ENCODE measurements at places on chromosomes 5 and 9.

DNA sequence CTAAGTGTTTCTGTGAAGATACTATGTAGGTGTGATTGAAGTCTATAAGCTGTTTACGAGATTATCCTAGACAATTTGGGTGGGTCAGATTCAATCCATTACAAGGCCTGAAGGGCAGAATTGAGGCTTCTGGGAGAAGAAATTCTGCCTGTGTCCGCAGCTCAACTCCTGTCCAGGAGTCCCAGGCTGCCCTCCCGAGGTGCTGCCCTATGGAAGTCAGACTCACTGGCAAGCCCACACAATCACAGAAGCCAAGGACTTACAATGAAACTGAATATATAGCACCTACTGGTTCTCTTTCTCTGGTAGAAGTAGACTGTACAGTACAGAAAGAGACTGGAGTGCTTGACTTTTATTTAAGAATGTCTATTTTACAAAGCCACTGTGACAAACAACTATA is 74.5 kb downstream of the EPB41L4A start:
- DNase-seq, result no peak

DNA sequence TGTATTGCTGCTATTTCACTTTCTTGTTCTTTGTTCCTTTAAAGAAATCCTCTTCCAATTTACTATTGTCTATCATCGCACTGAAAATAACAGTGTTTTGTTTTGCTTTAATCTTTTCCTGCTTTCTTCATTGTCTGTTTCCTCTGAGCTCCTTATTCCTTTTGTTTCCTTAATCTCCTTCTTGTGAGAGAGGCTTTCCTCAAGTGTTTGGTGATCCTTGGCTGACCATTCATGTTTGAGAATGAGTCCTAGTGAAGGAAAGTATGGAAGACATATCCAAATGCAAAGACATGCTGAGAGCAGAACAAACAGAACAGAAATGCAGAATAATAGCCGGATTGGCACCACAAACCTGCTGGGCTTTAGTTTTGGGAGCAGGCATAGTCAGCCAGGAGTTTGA is 42.0 kb upstream of the ENTREP1 start:
- no peak for DNase-seq

- DNase-seq, result no peak
Observed at GRCh38 chr9:16337322-16338029, 533.0 kb downstream of the BNC2 start.

DNA sequence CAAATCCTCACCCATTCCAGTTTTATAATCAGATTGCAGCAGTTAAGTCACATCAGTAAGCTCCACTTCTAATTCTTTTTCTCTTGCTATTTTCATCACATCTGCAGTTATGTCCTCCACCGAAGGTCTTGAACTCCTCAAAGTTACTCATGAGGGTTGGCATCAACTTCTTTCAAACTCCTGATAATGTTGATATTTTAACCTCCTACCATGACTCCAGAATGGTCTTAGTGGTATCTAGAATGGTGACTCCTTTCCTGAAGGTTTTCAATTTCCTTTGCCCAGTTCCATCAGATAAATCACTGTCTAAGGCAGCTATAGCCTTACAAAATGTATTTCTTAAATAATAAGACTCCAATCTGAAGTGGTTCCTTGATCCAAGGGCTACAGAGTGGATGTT is 53.8 kb upstream of the EDIL3 start:
- no peak for DNase-seq

DNA sequence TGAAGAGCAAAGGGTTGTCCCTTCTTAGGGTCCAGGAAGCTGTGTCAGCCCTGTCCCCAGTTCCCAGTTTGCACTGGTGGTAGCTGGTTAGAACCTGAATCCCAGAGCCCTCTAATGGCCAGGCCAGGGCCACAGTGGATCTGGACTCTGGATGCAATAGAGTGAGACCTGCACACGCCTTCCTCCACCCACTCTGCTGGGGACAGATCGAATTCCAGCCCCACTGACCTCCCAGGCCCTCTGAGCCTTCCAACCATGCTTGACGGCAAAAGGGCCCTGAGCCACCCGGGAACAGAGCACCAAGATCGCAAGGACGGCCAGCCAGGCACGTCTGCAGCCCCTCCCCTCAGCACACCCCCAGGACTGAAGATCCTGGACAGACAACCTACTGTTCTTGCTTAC is 23.7 kb downstream of the NAIF1 start:
- DNase-seq, result no peak

DNA sequence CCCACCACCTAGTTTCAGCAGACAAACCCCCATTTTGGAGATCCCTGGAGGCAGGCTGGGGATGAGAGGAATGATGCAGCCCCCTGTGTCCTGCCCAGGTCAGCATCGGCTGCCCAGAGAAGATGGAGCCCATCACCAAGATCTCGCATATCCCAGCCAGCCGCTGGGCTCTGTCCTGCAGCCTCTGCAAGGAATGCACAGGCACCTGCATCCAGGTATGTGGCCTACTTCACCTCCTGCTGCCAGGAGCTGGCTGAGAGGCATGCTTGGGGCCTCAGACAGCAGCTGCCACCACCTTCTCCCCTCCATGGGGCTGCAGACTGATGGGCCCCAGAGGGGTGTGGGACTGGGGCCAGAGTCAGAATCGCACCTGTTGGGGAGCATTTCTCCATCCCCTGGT is 38.9 kb downstream of the JADE2 start:
- DNase-seq, result no peak

DNA sequence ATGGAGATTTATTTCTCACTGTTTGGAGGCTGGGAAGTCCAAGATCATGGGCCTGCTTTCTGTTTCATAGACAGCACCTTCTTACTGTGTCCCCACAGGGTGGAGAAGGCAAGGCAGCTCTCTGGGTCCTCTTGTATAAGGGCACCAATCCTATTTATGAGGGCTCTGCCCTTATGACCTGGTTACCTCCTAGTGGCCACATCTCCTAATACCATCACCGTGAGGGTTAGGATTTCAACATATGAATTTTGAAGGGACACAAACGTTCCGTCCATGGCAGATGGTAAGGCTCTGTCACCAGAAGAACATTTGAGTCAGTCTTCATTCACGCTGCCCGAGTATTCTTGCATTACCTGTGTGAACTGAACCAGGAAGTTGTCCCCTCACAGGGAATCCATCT is 48.4 kb downstream of the ANKRD33B start:
- no peak for DNase-seq
